ENCODE measurements at places on chromosomes 12 and 14.

GRCh38 chr12:131511391-131511802 is 199.5 kb upstream of the SFSWAP start:
- DNase-seq = peak; percentile 11

- DNase-seq = peak; percentile 28
These were observed 26.4 kb upstream of the ZFP36L1 start for GRCh38 chr14:68819260-68819691.

DNA sequence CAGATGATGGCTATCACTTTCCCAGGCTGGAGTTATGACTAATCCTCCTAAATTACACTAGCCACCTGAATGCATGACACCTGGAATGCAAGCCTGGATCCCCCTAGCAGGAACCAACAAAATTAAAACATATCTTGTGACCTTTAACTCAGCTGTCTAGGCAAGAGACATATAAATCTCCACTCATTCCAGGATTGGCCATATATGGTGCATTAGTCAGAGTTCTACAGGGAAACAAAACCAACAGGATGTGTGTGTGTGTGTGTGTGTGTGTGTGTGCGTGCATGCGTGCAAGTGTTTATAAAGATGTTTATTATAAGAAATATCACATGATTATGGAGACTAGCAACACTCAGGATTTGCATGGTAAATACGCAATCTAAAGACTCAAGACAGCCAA is 212.8 kb downstream of the KIF21A start:
- no peak for DNase-seq

- DNase-seq = peak; percentile 51
These were observed 34.4 kb upstream of the SYCP3 start for GRCh38 chr12:101773650-101774162.

DNA sequence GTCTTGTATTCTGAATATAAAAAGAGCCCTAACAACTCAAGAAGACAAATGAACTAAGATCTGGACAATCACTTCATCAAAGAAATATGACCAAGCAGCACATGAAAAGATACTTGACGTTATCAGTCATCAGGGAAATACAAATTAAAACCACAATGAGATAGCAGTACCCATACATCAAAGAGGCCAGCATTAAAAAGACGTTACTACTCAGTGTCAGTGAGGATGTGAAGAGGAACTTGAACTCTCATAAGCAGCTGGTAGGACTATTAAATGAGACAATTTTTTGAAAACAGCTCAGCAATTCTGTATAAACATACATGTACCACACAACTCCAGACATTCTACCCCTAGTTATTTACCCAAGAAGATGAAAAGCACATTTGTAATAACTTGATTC is 55.9 kb downstream of the FERMT2 start:
- DNase-seq = no peak

DNA sequence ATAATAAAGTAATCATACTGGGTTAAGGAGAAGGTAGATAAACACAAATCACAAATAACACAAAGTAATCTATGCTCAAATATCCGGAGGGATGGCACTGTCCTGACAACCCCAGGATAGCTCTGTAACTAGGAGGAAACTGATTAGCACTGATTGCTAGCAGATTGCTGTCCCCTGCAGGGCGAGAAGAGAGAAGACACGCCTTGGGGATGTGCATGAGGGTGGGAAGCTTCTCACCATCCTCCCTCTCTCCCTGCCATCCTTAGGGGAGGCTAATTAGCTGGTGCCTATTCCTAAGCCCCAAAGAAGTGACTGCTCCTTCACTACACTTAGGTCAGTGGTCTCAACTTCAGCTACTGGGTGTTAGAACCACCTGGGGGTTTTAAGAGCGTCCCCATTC is 27.0 kb upstream of the TMEM260 start:
- no peak for DNase-seq

DNA sequence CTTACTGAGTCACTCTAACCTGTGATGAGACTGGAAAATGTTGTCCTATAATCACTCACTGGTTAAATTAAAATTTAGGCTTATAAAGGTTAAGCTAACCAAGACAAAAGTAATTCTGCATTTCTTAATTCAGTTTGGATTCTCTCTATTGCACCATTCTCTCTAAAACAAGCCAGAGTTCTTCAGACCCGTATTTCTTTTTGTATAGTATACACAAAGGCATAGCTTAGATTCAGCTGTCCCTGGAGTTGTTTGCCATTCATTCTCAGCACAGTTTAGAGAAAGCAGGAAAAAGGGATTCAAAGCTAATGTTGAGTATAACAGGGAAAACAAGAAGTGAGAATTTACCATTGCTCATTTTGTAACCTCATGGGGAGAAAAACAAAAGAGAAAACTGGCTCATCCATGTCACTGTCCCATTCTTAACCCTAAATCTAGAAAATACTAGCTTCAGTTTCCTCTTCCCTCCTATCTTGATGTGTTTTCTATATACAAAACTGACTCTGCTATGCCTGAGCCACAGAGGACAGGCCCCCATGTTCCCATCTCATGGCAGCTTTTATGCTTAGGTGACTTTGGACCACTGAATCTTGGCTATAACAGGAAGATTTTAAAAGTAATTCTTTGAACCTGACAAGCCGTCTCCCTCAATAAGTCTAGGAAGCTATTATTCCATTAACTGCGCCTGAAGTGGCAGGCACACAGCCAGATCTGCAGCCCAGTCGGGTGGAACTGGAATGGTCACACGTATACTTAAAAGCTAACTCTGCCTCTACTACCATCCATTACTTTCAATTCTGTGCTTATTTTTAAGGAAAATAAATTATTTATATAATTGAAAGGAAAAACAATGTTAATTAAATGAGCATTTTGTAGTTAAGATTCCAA is 7.0 kb downstream of the AREL1 start:
- DNase-seq = no peak

- DNase-seq = no peak
These were observed 52.0 kb downstream of the ARHGAP5 start for GRCh38 chr14:32129124-32129523.

- no peak for DNase-seq
These were observed 5.2 kb upstream of the ACRBP start for GRCh38 chr12:6652391-6652790.

DNA sequence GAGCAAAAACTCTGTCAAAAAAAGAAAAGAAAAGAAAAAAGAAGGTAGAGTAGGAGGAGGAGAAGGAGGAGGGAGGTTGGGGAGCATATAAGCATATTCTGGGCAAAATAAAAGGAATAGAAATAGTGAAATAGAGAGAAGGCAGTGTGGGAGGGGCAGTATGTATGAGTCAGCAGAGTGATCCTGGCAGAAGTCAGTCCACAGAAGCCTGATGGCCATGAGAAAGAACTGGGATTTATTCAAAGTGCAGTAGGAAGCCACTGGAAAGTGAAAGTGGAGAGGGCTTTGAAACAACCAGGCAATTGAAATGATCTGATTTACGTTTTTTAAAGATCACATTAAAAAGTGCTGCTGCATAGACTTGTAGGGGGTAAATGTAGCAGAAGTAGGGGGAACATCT is 368.6 kb upstream of the USP15 start:
- DNase-seq = no peak

GRCh38 chr14:102317564-102318248 is 1.8 kb upstream of the ZNF839 start:
- DNase-seq = no peak

- DNase-seq = no peak
These were observed 62.3 kb downstream of the OTOGL start for GRCh38 chr12:80161612-80162011.

DNA sequence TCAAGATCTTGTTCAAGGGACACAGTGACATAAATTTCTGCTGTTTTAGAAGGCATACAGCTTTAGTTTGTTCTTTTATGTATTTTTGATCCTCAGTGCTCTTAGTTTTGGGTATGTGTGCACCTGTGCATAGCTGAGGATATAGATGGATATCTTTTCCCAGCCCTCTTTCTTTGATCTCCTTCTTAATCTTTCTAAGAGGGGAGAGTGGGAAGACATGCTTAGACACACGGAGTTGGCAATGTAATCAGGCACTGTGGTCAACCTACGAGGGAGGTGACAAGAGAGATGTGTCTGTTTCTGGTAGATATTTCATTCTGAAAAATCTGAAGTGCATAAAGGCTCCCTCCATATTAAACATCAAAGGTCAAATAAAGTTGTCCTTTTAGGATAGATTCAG is 340.6 kb downstream of the TMEM132D start:
- DNase-seq = no peak

DNA sequence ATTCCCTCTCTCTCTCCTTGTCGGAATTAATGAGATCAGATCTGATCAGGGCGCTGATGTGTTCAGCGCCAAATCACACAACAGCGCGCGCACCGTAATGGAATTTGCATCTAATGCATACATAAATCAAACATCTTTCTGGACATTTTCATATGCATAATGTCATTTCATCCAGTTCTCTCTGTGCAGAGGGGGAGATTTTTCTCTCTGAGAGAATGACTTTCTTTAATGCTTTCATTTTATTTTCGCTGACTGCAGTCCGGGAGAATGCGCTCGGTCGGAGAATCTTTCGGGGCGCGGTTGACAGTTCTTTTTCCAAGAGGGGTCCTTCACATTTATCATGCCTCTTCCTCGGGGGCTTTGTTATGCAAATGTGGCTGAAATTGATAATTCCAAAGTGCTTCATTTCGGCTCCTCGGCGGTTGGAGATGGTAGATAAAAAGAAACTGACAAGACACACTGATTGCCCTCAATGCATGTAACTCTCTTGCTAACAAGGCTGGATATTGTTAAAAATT is 615.9 kb downstream of the VRK1 start:
- no peak for DNase-seq

DNA sequence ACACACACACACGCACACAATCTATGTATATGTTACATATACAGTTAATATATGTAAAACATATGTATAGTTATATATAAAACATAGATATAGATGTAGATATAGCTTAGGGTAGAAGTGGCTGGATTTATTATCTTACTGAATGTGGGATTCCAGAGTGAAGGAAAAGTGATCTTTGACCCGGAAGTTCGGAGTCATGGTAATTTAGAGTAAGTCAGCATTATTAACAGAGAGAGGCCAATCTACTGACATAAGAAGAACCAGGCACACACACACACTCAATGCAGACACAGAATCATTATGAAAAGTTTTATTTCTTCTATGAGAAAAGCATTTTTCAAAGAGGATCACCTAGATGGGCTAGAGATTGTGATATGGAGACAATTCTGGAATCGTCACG is 384.2 kb upstream of the NOVA1 start:
- DNase-seq = no peak

DNA sequence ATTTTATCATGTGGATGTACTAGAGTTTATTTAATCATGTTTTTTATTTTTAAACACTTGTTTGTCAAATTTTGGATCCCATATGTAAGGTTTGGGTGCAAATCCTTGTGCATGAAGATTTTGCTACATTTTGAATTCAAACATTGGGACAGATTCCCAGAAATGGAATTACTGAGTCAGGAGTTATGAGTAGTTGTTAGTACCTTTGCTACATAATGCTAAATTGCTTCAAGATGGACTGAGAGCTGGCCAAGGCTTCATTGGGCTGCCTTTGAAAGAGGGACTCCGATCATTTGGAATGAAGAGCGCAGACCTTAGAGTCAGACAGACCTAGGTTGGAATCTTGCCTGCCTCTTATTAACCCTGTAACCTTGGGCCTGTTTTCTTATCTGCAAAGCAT is 154.9 kb upstream of the PWP1 start:
- no peak for DNase-seq

GRCh38 chr14:99348816-99349614 is 77.0 kb upstream of the BCL11B start:
- no peak for DNase-seq

DNA sequence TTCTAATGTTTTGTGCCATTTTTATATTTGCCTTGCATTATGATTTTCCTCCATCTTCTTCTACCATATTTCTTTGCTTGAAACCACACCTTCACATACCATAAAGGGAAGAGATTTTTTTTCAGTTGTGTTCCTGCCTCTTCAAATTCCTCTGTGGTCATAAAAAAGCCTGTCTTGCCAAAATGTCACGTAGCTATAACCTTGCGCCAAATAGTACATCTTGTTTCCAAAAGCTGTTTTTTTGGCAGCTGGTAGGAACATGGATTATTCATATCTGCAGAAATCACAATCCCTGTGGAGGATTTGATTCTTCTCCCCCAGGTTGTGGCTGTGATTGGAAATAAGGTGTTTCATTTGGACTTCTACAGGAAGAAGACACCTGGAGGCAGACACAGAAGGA is 133.6 kb upstream of the SLC35F4 start:
- no peak for DNase-seq

DNA sequence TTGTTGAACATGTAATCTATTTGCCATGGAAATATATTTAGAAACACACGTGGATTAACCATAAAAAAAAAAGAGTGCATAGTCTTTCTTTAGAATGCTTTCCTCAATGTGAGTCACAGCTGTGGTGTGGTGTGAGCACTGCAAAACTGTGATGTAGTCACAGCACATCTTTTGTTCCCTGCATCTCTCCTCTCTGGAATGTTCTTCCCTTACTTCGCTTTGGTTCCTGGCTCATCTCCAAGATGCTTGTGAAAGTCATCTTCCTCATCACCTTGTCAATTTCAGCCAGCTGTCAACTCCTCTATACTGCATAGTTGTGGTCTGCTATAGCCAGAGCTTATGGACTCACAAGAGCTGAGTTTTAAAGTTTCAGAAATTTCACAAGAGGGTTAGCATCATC is 60.2 kb downstream of the STAB2 start:
- no peak for DNase-seq

DNA sequence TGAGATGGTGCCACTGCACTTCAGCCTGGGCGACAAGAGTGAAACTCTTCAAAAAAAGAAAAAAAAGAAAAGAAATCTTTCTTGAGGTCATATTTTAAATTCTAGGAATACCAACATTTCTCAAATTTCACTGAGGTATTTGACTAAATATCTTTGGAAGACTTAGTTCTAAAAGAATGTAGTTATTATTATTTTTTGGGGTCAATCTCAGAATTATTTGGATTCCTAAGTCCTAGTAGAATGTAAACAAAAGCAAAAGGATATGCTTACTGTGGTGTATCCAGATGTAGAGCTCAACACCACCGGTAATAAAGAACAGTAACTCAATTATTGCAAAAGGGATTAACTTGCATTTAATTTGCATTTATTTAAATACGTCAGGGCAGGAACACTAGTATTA is 25.0 kb downstream of the PRICKLE1 start:
- DNase-seq = no peak

GRCh38 chr12:51087818-51088217 is 4.4 kb upstream of the CSRNP2 start:
- DNase-seq = no peak

DNA sequence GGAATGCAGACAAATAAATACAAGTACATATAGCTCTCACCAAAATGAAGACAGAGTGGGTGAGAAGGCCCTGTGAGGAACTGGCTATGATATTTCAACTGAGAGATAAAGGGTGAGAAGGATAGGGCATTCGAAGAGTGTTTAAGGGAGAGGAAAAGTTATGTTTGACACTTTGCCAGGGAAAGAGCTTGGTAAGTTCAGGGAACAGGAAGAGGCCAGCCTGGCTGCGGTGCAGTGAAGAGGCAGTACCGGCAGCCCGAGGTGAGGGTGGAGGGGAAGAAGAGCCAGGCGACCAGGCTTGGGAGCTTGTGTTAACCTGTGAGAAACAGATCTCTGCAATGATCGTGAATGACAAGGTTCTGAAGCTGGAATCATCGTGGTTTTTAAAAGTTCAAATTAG is 84.7 kb upstream of the RFX4 start:
- DNase-seq = no peak

All from effector CD4-positive, alpha-beta T cell (primary cell).